Nasal cavity respiratory epithelium epithelial cell of viscerocranial mucosa (primary cell): ENCODE measurements at places on chromosomes 3 and 15. TPM values are rescaled to one million over a fixed set of nuclear protein-coding genes. Genes with fewer than 3 reads are reported as not detected.

CYP8B1 gene
- total RNA-seq = not detected in 2 replicates

ACKR4 gene
- not detected in 2 replicates for total RNA-seq

TFDP2 gene
- total RNA-seq = 20.2 and 28.4 TPM in 2 replicates

HES1 gene
- total RNA-seq = 53.0 and 75.1 TPM in 2 replicates

CRABP1 gene
- total RNA-seq = not detected in 2 replicates

KCNMB3 gene
- total RNA-seq = 0.34 and 1.1 TPM in 2 replicates
